ENCODE measurements at places on chromosomes 5 and 9.
A peak's percentile ranks its signal among the peaks of the same experiment; 100 is the strongest.

- no peak for DNase-seq
Observed at GRCh38 chr5:7225826-7226225, 170.1 kb upstream of the ADCY2 start.

DNA sequence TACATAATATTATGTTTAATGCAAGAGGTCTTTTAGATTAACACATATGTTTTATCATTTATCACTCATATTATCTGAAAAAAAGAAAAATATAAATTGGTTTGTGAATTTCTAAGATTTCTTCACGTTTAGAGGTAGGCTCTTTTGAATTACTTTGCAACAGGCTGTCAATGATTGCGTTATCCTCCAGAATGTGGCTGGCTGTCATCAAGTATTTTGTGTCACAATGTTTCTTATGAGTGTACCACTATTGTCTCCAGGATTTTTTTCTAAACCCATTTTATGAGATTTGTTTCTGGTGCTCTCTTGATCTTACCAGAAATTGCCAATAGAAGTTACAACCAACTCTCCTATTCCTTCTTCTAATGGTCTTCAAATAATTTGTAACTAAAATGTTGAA, 307.9 kb downstream of the DMAC1 start:
- no peak for DNase-seq

DNA sequence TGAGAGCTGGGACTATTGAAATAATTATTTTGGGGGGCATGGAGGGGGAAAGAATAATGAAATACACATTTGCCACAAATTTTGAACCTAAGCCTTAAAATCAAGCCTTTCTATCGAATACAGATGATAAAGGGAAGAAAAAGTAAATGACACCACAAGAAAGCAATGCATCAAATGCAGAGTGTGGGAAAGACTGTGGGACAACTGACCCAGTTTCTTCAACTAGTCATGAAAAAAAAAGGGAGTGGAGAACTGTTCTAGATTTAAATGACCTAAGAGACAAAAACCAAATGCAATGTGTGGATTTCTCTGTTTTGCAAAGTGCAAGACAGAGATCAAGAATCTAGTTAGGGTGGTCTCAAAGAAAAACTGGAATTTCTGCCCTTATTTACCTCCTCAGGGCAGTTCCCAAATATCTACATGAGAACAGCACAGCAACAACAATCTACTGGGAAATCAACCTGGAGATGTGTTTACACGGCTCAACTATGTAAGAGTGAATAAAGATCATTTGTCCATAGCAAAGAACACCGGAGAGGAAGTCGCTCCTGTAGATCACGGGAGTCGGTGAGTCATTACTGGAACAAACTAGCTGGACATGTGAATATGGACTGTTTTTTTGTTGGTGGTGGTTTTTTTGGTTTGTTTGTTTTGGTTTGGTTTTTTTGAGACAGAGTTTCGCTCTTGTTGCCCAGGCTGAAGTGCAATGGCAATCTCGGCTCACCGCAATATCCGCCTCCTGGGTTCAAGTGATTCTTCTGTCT, 145.9 kb downstream of the DROSHA start:
- no peak for DNase-seq

- DNase-seq = no peak
Observed at GRCh38 chr5:54520438-54520846, 2.9 kb downstream of the SNX18 start.

GRCh38 chr5:26700759-26701384, 337.5 kb downstream of the CDH9 start:
- DNase-seq = no peak

GRCh38 chr9:35827486-35827885, 1.0 kb downstream of the FAM221B start:
- DNase-seq = no peak

- DNase-seq = no peak
Observed at GRCh38 chr5:149841851-149842793, 102.5 kb downstream of the PDE6A start.

- DNase-seq = no peak
Observed at GRCh38 chr9:16551692-16552091, 318.8 kb downstream of the BNC2 start.

DNA sequence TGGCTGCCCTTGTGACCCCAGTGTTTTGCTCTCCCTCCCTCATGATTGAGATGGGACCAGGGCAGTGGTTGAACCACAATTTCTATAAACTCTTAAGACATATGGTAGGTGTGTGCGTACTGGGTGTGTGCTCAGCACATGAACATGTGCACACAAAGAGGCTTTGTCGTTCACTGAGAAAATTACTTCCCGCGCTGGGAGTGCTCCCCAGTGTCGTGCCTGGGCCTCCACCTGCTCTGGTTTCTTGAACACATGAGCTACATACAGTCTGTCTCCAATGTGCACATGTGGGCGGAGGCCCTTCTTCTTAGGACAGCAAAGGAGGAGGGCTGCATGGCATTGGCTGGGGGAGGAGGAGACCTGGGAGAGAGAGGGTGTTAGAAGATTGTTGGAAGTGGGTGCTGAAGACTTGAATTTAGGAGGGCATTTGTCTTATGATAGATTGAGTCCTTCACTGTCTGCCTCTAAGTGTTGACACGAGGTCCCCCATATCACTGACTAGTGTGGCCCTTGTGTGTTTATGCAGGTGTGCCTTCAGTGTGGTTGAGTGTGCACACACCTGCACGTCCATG, 170.0 kb downstream of the CACNA1B start:
- DNase-seq = no peak

- DNase-seq = no peak
Observed at GRCh38 chr9:74493512-74493911, 3.6 kb upstream of the RORB start.

DNA sequence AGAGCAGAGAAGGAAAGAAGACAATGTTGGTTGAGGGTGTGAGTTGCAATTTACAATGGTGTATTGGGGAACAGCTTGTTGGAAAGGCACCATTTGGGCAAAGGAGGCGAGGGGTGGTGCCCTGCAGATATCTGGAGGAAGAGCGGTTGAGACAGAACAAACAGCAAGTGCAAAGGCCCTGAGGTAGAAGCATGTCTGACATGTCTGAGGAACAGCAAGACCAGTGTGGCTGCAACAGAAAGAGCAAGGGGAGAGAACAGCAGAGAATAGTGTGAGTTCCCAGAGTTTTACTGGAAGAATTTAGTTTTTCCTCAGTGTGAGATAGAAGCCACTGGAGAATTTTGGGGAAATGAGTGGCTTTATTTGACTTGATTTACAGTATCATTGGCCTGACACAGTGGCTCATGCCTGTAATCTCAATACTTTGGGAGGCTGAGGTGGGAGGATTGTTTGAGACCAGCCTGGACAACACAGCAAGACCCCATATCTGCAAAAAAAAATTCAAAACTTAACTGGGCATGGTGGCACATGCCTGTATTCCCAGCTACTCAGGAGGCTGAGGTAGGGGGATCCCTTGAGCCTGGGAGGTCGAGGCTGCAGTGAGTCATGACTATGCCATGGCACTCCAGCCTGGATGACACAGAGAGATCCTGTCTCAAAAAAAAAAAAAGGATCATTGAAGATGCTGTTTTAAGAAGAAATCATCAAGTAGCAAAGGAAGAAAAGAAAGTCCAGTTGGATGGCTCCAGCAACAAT, 13.6 kb downstream of the CMBL start:
- DNase-seq = no peak

DNA sequence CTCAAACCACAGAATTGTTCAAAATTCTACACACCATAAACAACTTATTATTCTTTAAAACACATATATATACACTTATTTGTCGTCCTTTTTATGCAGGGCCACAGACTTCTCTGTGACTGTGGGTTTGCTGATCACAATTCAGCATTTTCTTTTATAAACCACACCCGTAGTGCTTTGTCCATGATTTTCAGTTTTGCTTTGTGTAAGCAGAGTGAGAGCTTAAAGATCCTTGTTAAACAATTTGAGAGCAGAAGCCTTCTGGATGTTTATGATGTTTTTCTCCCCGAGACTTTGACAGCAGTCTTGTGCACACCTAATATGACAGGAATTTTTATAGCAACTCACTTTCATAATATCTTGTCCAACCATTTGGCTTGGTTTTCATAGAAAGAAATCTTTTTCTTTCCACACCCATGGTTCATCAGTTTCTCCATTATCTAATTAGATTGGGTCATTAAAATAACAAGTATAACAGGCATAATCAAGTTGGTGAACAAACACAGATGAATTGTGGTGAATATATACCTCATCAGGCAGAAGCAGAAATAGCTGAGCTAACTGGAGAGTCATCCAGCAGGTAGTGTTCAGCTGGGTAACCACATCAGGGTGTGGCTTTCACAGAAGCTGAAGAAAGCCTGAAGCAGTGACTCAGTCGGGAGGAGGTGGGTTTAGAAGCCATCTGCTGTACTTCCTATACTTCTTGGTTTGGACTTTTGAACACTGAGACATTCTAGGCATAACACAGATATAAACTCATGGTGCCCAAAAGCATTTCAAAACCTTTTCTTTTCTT, 232.8 kb downstream of the DOCK8 start:
- DNase-seq = peak; percentile 56

DNA sequence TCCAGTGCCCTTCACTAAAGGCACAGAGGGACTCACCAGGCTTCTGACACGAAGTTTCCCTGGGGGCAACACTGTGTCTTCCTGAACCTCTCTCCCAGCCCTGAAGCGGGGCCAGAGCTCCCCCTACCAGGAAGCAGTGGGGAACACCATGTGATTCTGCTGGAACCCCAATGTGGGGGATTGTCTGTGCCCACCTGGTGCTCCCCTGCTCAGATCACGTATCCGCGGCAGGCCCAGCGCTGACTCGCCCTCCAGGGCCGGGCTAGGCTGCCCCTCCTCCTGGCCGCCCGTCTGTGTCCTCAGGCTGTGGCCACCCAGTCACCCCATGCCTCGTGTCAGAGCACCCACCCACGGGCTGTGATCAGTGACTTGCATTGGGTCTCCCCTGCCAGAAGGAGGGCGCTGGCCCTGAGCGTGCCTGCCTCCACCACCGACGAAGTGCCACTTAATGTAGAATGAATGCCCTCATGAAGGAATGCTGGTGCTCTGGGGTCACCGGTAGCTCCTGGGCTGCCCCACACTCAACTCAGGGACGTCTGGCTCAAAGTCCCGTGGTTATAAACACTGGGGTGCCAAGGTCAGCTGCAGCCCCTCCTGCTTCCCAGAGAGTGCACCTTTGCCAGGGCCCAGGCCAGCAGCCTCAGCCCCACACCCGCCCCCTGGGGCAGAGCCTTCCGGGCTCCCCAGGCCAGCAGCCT, 22.1 kb downstream of the SARDH start:
- peak; percentile 5 for DNase-seq

Data from stimulated activated naive CD4-positive, alpha-beta T cell treated with Interleukin-2 at 50 U/mL for 16 hours (primary cell).